Astrocyte of the cerebellum (primary cell): ENCODE measurements at places on chromosomes 7 and 10.

DNA sequence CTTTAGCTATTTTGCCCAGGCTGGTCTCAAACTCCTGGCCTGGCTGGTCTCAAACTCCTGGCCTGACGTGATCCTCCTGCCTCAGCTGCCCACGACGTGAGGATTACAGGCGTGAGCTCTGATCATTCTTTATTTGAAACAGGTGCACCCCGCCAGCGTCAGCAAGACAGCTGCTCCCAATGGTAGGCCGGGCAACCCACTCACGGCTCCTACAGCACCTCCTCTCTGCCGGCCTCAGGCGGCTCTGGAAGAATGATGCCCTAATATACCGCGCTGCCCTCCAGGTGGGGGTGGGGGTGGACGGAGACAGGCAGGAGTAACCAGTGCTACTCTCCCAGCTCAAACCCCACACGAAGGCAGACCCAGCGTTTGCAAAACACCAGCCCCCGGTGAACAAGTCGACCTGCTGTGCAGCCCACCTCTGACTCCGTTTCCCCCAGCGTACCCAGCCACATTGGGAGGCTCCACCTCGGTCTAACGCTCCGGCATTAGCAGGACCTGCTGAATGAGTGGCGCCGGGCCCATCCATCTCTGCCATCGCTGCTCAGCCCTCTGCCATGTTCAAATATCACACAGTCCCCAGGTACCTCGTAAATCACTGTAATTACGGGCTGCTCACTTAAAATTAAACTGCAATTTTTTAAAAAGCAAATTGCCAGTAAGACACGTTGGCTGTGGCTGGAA is 148.6 kb downstream of the ELFN1 start:
- no peak for DNase-seq

GRCh38 chr7:92485267-92485892 is 7.6 kb upstream of the ERVW-1 start:
- no peak for DNase-seq

DNA sequence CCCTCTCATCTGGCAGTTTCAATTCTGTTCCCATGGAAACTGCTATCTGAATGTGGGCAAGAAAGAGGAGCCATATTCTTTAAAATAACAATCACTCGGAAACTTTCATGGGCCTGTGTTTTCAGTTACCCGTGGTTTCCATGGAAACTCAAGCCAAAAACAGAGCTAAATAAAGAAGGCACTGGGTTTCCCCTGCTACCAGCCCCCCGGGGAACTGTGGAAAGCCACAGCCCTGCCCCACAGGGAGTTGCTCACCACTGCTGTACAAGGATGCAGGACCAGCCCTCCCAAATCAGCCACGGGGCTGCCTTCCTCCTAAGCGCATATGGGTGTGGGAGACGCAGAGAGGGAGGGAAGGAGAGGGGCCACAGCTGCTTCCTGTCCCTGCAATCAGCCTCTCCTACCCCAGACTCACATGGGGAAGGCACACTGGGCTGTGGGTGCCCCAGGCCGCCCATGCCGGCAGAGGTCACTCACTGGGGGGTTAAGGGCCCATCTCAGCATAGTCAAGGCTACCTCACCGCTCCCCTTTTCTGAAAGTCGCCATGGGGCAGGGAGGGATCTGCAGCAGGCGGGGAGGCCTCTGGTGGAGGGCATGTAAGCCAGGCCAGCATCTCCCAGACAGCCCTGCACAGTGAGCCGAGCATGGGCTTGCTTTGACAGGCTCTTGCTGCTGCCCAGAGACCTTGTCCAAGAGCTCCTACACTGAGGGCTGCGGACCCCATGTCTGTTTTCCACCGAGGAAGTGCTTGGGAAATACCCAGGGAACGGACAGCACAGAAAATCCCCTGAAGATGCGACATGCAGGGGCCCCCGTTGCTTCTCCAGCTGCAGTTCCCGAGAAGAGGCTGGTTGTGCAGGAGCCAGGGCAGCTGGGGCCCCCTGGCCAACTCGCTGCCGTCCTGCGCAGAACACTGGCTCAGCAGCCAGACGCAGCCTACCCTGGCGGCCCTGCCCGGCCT is 157.3 kb upstream of the PPP2R2D start:
- DNase-seq = no peak

DNA sequence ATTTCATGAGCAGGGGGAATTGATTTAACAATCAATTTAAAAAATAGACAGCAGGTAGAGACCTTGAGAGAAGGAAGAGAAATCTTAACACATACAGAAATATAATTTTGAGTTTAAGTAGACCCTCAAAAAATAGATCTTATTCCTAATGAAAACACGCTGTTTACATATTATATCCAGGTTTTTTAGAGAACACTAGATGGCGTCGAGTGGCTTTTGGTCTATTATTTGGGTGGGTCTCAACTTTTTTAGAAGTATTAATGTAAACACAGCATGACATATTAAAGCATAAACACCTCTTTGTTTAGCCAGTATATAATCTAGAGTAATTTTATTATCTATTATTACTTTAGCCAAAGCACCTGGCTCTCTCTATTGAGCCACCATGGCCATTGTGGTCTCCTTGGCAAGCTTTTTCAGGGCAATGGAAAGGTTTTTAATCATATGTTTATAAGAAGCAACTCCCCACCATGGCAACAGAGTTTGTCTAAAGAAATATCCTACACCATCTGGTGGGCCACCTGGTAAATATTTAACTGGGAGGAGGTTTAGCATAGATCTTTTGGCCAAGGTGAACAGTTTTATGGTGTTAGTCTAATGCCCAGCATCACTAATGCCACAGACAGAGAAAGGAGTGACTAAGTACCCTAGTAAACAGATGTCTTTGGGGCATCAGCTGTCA is 59.7 kb upstream of the PRSS1 start:
- DNase-seq = no peak

DNA sequence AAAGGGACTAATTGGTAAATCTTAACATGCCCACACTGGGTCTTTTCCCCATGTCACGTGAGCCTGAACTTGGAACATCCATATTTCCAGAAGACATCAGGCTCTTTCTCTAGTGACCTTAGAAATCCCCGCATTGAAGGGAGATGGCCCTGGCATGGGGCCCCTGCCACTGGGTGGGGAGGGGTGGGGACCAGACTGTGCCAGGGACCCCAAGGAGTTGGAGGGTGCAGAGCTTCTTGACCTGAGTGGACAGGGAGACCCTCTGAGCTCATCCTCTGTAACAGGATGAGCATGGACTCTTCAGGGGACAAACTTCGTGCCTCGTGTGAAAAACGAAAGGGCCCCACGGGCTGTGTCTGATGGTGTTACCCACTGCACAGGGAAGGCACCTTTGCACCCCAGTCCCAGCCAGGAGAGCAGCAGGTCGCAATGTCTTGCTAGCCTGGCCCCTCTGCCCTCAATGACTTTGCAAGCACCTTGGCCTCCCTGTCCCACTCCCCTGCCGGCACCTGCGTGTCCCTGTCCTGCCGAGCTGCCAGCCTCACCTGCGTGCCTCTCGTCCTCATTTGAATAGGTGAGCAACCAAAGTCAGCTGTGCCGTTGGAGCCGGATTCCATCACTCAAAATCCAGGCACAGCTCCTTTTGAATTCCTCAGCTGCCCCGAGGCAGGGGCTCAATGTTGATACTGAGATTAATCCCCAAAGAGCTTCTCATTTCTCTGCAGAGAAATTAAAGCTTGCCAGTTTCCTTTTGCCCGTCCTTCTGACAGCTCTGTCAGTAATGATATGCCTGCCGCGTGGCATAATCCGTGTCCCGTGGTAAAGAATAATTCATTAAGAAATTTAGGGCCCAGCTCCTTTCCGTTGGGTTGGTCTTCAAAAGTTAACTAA is 234.9 kb downstream of the EBF3 start:
- no peak for DNase-seq

DNA sequence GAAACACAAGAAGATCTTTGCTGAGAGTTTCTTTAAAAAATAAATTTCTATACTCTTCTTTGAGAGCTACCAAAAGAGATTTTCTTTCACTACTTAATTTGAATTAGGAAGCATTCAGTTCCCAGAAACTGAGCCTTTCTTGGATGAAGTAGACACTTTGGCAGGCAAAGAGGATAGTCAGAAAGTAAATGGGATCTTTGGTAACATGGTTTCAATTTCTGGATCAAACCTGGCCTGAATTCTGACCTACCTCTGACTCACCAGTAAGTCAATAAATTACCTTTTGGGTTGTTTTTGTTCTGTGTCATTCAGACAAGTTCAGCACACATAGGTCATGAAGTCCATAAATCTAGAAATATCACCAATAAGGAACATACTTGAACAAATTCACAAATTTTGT is 26.8 kb upstream of the CABCOCO1 start:
- DNase-seq = no peak

- DNase-seq = no peak
Measured at GRCh38 chr10:77177589-77177988, 460.0 kb downstream of the KCNMA1 start.

GRCh38 chr10:28200775-28201174 is 102.1 kb downstream of the MPP7 start:
- no peak for DNase-seq

GRCh38 chr7:87474533-87475358 is 734 bp downstream of the ABCB4 start:
- DNase-seq = no peak

- DNase-seq = peak; percentile 76
Measured at GRCh38 chr7:130365088-130365487, 15.2 kb upstream of the CPA1 start.

- no peak for DNase-seq
Measured at GRCh38 chr7:23230641-23231101, 15.9 kb upstream of the GPNMB start.
